Anterior cingulate cortex (tissue), 58 donors: ENCODE measurements at places on chromosomes 7 and 10.

DNA sequence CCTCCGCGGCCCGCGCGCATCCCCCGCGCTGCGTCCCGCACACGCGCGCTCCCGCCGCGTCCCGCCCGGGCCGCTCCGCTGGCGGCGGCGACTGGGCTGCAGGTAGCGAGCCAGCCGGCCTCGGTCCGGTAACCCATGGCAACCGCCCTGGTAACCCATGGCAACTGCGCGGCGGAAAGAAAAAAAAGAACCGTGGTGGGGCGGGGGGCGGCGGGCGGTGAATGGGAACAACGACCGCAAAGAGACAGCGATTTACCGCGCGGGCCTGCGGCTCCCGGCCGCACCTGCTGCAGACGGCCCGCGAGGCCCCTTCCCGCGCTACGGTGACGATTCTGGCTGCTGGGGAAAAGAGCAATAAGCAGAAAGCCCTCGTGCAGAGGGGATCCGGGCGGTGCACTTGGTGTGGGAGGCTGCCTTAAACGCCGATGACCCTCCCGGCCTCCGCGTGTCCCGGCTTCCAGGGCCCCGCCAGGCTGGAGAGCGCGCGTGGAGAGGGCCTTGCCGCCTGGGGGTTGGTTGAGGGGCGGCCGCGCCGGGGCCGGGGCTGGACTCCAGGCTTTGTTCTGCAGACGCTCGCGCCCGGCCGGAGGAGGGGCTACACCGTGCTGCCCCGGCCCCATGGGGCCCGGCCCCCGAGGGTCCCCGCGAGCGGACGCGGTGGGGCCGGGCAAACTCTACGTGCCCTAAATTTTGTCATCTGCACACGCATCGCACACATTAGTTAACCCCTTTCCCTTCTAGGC, 84.7 kb downstream of the SNX10 start:
- peak; percentile 74 for DNase-seq

DNA sequence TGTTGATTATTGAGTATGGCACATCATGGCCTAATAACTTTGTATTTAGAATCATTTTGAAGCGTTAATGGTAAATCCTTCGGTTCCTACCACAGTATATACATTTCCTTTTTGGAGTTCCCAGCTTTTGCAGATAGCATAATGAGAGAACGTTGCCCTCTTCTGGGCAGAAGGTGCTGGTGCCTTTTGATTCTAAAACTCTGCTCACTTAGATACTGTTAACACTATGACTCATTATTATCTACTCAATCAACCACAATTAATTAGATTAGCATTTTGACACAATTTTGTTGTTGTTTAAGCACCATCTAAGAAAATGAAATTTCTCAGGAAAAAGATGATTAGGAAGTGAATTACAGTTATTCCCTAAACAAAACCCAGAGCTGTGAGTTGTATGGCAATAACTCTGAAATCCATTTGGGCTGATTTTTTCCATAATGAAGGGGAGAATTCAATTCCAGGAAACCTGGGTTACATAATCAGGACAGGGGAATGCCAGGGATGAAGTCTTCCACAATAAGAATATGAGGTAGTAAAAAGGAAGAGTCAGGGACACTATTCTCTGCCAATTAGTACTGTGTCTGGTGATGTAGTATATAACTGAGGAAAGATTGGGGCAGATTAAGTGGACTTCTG, 11.5 kb upstream of the DLD start:
- DNase-seq = no peak

DNA sequence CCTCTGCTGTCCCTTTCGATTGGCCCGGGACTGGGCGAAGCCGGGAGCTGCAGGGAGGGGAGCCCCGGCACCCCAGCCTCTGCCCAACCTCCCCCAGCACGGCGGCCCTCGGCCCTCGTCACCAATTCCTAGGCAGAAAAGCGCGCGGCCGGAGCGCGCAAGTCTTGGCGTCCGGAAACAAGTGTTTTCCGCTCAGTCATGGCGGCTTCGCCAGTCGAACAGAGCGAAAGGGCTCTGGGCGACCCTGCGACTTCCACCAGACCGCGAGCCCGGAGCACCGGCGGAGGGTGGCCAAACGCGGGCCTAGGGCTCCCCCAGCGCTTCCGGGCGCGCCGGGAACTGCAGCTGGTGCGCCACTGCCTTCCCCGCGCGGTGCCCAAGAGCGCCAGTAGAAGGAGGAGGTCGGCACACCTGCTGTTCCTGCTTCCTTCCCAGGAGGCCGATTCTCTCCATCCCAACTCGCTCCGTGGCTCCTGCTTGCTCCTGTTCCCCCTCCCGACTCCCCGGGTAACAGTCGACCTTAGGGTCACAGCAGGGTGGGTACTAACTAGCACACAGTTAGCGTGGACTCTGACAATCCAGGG, 729.9 kb downstream of the ZWINT start:
- no peak for DNase-seq

DNA sequence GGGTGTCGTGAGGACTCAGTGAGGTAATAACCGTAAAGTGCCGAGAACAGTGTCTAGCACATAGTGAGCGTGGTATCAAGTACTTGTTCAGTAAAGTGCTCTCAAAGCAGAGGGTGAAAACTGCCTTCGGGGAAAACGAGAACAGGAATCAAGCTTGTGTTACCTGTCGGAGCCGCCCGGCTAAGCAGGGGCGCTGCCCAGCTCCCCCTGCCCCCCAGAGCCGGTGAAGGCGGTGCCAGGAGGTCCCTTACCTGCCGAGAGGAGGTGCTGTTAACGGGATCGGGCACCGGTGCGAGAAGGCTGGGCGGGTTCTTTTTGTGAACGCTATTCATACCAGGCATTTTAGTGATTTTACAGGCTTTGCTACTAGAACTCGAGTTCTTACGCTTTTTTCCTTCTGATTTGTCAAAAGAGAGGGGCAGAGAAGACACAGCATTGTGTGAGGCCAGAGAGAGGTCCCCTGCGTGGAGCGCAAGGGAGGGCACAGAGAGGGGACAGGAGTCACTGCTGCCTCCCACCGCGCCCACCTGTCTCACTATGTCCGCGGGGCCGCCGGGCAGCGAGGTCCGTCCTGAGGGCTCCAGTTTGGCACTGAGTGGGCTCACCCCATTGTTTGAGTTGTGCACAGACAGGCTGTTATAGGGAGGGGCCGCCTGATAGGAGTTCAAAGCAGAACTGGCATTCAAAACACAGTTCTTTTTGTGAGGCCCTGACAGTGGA, 32.5 kb upstream of the EFCAB10 start:
- no peak for DNase-seq

- no peak for DNase-seq
Observed at GRCh38 chr10:110415809-110416208, 81.9 kb upstream of the DUSP5 start.

- no peak for DNase-seq
Observed at GRCh38 chr7:18128846-18129245, 101.2 kb upstream of the PRPS1L1 start.

DNA sequence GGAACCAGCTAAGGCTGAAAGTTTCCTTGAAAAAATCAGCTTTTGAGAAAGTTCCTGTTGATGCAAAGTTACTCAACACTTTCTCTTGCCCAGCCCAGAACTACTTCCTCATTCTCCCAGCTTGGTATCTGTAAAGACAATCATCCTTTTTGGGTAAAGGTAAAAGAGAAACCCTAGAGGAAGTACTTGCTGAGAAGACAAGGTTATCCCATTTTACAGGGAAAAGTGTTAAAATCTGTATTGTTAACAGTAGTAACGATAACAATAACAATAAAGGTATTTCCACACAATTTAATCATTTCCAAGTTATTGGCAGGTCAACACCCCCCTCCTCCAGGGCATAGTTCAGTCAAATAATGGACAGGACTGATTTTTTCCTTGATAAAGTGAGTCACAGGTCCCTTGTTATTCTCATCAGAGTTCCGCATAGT, 2.4 kb downstream of the ALOX5 start:
- no peak for DNase-seq

DNA sequence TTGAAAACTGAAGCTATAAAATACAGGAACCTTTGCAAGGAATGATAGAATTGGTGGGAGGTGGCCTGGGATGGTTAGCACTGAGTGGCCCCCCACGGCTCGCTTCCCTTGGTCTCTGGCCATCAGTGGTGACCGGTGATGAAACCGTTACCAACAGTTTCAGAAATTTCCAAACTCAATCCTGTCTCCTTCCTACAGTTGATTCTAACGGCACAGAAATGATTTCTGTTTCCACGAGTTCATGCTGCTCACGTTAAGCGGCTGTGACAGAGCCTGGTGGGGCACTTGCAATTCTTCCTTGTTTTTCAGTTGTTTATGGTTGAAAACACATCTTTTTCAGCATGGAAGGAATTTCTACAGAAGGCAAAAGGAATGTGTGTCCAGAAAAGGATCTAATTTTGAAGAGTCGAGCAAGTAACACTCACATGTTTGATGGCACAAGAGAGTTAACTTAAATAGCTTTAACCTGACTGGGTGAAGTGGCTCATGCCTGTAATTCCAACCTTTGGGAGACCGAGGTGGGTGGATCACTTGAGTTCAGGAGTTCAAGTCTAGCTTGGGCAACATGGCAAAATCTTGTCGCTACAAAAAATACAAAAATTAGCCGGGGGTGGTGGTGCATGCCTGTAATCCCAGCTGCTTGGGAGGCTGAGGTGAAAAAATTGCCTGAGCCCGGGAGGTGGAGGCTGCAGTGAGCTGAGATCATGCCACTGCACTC, 100.1 kb downstream of the DNAJB6 start:
- DNase-seq = no peak

- DNase-seq = no peak
Observed at GRCh38 chr10:132802694-132803320, 16.9 kb upstream of the NKX6-2 start.
